Activated T-helper 9 cell treated with anti-CD3 and anti-CD28 coated beads, Interleukin-2, amount 50 U/mL, for 16 hours (primary cell): ENCODE measurements at places on chromosomes 3 and 15.

DNA sequence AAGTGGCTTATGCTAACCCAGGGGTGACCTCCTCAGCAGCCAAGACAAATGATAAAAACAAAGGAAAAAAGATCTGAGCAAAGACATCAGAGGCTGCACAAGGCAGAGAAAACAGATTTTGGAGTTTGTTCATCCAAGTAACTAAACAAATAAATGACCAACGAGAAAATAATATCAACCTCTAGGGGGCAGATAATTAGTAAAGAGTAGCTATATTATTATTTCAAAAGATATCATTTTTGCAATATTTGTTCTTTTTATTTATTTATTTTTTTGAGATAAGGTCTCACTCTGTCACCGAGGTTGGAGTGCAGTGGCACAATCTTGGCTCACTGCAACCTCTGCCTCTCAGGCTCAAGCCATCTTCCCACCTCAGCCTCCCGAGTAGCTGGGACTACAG lies 101.8 kb downstream of the PCCB start:
- DNase-seq = no peak

DNA sequence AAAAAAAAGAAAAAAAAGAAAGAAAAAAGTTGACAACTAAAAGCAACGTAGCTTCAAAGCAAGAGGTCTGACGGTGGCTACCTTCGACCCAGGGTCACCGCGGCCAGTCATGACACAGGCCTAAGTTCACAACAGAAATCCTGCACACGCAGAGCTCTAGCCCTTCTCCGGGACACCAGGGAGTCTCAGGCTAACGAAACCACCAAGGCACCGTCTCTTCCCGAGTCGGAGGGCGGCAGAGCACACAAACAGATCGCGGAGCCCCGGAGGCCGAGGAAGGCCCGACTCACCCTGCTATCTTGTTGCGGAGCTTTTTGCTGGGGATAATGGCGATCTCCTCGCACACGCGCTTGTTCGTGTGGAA lies 584 bp downstream of the RPS17 start:
- DNase-seq = no peak

DNA sequence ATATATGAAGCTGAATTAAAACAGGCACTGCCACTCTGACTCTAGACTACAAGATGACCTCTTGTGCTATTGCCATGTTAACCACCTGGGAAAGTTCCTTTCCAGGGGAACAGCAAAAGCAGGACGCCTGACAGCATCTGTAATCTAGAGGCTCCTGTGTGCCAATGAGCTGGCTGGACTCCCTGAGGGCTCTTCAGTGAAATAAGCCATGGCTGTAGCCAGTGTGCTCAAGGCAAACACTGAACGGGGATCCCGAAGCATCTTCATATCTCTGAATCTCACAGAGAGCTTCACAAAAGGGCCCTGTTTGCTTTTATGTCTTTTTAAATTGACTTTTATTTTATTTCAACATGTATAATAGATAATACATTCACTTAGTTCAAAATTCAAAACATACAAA lies 57.2 kb downstream of the BFSP2 start:
- DNase-seq = no peak

DNA sequence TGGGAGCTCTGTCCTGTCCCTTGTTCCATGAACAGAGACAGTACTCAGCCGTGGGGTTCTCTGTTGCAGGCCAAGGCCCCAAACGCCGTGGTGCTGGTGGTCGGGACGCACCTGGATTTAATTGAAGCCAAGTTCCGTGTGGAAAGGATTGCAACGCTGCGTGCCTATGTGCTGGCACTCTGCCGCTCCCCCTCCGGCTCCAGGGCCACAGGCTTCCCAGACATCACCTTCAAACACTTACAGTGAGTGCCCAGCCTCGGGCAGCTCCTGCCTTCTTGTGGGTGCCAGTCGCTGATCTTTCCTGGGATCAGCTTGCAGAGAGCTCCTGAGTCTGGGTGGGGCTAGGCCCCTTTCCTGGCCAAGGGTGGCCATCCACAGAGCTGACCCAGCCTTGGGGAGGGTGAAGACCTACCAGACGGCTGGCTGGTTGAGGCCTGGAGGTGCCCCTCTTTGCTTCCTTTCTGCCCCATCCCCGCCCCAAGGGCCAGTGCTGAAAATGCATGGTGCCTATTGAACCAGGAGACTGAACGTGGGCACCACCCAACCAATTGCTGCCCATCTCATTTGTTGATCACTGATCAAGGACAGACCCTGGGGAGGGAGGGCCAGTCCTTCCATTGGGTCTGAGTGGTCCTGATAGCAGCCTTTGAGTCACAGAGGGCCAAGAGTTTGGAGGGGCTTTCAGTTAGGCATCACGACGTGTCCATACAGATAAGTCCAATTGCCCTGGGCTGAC lies 106.9 kb downstream of the LRRK1 start:
- DNase-seq = no peak

GRCh38 chr3:194083637-194084224 lies 52.2 kb upstream of the HES1 start:
- DNase-seq = no peak

- DNase-seq = no peak
These were observed 90.7 kb downstream of the SCN11A start for GRCh38 chr3:38960953-38961622.

DNA sequence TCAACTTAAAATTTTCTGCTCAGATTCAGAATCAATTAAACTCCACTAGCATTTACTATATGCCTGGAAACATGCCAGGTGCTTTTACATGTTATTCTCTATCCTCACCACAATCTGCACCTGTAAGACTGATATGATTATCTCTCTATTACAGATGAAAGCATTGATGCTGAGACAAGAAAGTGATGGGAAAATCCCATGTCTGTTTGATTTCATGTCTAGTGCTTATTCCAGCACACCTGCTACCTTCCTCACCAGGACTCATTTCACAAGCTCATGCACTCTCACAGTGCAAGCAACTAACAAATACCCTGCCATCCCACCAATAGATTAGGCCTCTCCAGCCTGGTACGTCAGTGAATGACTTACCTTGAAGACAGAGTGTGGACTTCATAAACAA lies 25.0 kb upstream of the BCL6 start:
- DNase-seq = peak; percentile 10

- DNase-seq = peak; percentile 74
These were observed 961 bp downstream of the HAPLN3 start for GRCh38 chr15:88894348-88894818.

DNA sequence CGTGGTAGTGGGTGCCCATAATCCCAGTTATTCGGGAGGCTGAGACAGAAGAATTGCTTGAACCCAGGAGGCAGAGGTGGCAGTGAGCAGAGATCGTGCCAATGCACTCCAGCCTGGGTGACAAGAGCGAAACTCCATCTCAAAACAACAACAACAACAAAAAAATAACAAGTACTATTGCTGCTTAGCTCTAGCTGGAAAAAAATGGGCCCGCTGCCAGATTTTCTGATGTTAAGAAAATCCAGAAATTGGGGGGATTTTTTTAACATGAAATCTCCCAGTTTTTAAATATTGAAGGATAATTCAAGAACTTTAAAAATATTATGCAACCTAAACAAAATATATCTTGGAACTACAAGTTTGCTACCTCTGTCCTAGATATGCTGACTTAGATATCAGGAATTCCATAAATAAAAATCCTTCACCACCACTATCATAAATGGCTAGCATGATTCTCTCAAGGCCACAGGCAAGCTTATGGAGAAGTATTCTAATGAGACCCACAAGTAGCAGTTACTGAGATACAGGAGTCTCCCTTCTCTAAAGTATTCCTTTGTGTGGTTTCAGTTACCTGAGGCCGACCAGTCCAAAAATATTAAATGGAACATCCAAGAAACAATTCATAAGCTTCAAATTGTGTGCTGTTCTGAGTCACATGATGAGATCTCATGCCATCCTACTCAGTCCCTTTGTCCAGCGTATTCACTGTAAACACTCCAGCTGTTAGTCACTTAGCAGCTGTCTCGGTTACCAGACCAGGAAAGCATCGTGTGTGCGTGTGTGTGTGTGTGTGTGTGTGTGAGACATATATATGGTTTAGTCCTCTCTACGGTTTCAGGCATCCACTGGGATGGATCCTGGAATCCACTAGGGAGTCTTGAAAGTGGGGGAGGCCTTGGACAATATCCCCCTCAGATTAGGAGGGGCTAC lies 277.2 kb downstream of the TBL1XR1 start:
- no peak for DNase-seq

GRCh38 chr3:176615826-176616225 lies 581.5 kb downstream of the TBL1XR1 start:
- DNase-seq = no peak

DNA sequence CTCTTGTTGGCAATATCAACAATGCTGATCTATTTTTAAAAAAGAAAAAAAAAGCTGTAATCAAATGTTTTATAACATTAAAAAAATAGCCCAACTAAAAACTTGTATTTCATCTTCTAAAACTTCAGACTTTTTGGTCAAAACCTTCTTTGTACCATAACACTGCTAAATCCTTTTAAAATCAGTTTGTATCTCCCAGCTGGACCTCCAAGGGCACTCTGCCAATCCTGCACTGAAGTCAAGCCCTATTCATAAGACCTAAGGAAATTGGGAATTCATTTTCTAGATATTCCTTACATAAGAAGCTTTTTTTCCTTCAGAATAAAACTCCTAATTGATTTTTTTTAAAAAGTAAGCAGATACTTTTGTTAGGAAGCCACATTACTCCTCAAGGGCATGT lies 38.2 kb upstream of the HCLS1 start:
- DNase-seq = no peak

- DNase-seq = no peak
These were observed at the start of gene CLDN11 for GRCh38 chr3:170418422-170419398. Gene CLDN11 (plus strand): TSS chr3:170418868. CDS start chr3:170419067, 199 bp downstream.

DNA sequence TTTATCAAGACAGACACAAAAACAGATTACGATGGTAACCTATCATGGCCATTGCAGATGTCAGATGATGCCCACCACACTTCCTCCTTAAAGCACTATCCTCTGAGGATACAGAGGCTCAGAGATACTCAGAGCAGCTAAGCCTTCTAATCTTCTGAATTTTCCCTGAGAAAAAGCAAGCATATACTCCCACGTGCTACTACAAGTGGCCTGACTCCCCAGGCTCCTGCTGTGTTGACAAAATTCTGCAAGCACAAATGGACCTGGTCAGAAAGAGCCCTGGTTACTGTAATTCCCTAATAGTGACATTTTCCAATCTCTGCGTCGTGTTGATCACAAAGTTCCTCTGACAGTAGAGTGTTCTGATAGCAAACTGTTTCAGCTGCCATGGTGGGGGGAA lies 207.1 kb downstream of the KCNMB2 start:
- DNase-seq = no peak

GRCh38 chr15:94177112-94177511 lies 54.2 kb upstream of the MCTP2 start:
- DNase-seq = no peak

GRCh38 chr3:13972679-13973379 lies 93.0 kb upstream of the WNT7A start:
- DNase-seq = no peak

- DNase-seq = no peak
These were observed 17.8 kb downstream of the MYL3 start for GRCh38 chr3:46845397-46845859.

DNA sequence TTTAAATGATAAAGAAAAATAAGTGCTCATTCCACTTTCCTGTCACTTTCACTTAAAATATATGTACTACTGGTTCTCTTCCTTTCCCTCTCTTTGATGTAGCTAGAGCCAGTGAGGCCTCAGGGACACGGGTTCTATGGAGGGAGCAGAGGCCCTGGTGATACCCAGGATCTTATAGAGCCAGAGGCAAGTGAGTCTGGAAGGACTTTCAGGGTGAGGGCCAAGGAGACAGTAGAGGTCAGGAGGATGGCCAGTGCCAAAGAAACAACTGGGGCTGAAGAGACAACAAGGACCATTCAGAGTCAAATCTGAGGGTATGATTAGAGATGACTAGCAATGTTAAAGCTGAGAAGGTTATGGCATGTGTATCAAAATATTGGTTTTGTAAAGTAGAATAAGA lies 124.1 kb upstream of the GOLGA6L6 start:
- DNase-seq = no peak
